ENCODE measurements at places on chromosomes 6 and 20. TPM values are rescaled to one million over a fixed set of nuclear protein-coding genes. Genes with fewer than 3 reads are reported as not detected.

The ID4 gene
- 12.0 TPM for total RNA-seq

The HEY2 gene
- 1.0 TPM for total RNA-seq

The NHSL1 gene
- 28.7 TPM for total RNA-seq

The ATP6V1G2 gene
- 3.4 TPM for total RNA-seq

The PLN gene
- total RNA-seq: 0.43 TPM

The CNBD2 gene
- 2.1 TPM for total RNA-seq

DNA sequence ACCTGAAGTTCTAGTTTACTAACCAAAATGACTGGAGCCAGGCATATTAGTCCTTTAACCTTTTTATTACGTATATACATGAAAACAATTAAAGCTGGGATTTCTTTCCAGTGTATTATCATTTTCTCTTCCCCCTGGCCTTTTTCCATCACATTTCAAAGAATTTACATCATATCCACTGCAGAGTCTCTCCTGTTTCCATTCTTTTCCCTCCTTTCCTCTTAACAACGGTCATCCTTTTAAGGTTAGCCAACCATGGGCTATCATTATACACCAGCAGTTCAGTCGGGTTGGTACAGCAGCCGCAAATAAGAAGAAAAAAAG is 104.6 kb downstream of the TFAP2A start:
- H3K4me1 ChIP-seq: no peaks in the 10 kb centered on the region
- H3K4me3 ChIP-seq: no peak overlapping the region
- H3K36me3 ChIP-seq: no peaks in the 10 kb centered on the region

GRCh38 chr6:135390458-135390857 is 107.1 kb downstream of the AHI1 start:
- no peaks in the 10 kb centered on the region for H3K27me3 ChIP-seq
- no peak overlapping the region for H3K27ac ChIP-seq
- no peak for DNase-seq
- H3K36me3 ChIP-seq: no peaks in the 10 kb centered on the region
- H3K4me1 ChIP-seq: no peaks in the 10 kb centered on the region

DNA sequence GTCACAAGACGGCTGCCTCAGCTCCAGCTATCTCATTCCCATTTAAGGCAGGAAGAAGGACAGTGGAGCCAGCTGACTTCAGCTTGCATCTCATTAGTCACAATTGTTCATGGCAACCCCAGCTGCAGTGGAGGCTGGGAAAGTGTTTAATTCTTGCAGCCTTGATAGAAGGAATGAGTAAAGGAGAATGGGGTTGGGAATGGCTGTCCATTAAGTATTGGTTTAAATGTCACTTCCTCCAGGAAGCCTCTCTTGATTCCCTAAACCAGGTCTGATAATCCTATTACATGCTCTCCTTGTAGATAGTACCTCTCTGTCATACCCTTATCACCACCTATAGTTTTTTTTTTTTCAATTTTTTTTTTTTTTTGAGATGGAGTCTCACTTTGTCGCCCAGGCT is 166.4 kb downstream of the TFAP2C start:
- no peaks in the 10 kb centered on the region for H3K27me3 ChIP-seq
- H3K4me1 ChIP-seq: no peaks in the 10 kb centered on the region
- H3K36me3 ChIP-seq: no peaks in the 10 kb centered on the region

GRCh38 chr6:93820465-93821082 is 401.2 kb upstream of the EPHA7 start:
- no peaks in the 10 kb centered on the region for H3K36me3 ChIP-seq
- no peak for DNase-seq
- H3K4me3 ChIP-seq: no peak overlapping the region

DNA sequence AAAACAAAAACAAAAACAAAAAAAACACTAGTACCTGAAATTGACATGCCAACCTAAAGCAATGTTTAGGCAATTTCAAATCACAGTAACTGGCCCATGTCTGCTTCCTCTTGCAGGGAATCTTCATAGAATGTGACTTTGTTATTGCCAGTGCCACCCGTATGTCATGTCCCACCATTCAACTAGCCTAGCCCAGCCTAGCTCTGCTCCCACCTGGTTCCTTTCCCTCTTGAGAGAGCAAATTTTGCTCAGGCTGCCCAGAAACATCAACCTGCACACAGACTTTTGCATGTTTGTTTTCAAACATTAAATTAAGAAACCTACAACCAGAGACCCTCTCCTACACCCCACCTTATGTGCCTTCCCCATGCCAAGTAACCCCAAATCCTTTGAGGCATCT is 124.8 kb upstream of the SLC2A12 start:
- peaks cover 17% of the 10 kb centered on the region for H3K36me3 ChIP-seq
- DNase-seq: no peak
- H3K27ac ChIP-seq: peak overlapping the region; percentile 71
- no peaks in the 10 kb centered on the region for H3K27me3 ChIP-seq
- H3K4me1 ChIP-seq: peaks cover 33% of the 10 kb centered on the region

- no peaks in the 10 kb centered on the region for H3K4me1 ChIP-seq
- no peak overlapping the region for H3K27ac ChIP-seq
- no peak for DNase-seq
- H3K27me3 ChIP-seq: no peaks in the 10 kb centered on the region
- no peaks in the 10 kb centered on the region for H3K36me3 ChIP-seq
Measured at GRCh38 chr6:150732765-150733539, 132.6 kb upstream of the MTHFD1L start.

DNA sequence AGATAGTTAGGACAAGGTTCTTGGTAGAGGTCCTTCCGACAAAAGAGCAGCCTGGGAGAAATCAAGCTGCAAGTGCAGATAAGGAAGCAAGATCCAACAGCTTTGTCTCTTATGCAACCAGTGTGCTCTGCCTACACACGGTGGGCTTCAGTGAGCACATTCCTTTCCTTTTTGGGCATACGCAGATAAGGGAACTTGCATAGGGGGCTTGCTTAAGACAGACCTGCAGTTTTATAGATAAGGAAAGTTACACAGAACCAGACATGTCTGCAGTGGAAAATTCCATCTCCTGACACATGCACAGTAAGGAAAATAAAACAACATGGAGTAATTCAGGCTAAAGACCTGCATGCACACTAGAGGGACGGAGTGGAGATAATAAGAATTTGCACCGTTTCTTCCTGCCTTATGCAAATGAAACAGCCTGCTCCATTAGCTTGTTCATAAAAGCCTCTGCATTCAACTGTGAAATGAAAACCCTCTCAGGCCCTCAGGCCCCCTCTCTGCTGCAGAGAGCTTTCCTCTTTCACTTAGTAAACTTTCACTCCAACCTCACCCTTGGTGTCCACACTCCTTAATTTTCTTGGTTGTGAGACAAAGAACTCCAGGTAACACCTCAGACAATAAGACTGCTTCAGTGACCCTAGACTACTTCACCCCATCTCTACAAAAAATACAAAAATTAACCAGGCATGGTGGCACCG is 97.5 kb upstream of the MYLIP start:
- no peaks in the 10 kb centered on the region for H3K27me3 ChIP-seq
- H3K36me3 ChIP-seq: no peaks in the 10 kb centered on the region
- H3K4me3 ChIP-seq: no peak overlapping the region
- no peaks in the 10 kb centered on the region for H3K4me1 ChIP-seq

DNA sequence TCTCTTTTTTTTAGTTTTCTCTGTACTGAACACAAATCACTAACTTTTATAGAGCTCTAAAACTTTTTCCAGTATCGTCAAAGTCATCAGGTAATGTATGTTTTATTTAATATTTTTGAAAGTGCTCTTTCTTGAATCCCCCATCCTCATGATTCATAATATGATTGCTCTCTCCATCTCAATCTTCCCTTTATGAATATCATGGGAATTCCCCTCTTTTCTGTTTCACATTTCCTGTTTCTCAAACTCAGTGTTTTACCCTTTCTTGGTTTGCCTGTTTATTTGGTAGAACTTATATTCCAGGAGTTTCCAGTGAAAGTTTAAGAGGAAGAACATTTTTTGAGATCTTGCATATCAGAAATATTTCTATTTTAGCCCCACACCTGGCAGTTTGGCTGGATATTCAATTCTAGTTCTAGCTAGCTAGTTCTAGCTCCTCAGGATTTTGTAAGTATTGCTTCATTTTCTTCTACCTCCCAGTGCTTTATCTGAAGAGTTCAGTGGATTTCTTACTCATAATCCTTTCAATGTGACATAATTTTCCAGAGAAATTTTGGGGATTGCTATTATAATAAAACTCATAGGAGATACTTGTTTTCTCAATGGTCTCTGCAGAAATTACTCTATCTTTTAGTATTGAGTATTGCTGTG is 6.1 kb upstream of the C6orf58 start:
- no peaks in the 10 kb centered on the region for H3K36me3 ChIP-seq
- H3K4me1 ChIP-seq: no peaks in the 10 kb centered on the region
- no peaks in the 10 kb centered on the region for H3K27me3 ChIP-seq
- no peak for DNase-seq
- no peak overlapping the region for H3K4me3 ChIP-seq

DNA sequence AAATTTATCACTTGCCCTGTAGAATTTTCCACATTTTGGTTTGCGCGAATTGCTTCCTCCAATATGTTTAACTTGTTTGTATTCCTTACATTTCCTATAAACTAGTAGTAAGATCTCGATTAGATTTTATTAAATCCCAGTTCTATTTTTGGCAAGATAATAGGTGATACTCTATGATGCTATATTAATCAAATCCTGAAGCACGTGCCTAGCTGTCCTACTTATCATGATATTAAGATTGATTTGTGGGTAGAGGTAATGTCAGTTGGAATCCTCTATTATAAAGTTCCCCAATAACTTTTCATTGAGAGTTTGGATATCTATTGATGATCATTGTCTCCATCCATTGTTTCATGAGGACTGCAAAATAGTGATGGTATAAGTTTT is 82.8 kb upstream of the RIPOR2 start:
- no peak for DNase-seq
- H3K27me3 ChIP-seq: no peaks in the 10 kb centered on the region
- H3K36me3 ChIP-seq: no peaks in the 10 kb centered on the region
- H3K4me1 ChIP-seq: peaks cover 9% of the 10 kb centered on the region
- no peak overlapping the region for H3K27ac ChIP-seq

GRCh38 chr6:18214003-18214402 is 50.3 kb downstream of the DEK start:
- no peaks in the 10 kb centered on the region for H3K27me3 ChIP-seq
- H3K4me3 ChIP-seq: no peak overlapping the region
- no peak for DNase-seq

DNA sequence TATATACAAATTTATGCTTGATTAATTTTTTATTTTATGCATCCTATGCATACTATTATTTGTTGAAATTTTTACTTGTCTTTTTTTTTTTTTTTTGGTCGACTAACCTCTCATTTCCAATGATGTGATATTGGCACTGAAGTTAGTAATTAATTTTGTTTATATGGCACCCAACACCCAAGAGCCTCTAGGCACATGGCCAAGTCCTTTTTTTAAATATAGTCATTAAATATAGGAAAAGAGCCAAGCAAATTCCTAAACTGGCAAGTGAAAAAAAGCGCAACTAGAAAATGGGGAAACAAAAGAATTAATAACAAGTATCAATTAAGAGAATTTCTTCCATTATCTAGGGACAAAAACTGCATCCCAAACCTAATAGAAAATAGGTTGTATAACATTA is 85.5 kb upstream of the HS3ST5 start:
- no peaks in the 10 kb centered on the region for H3K4me1 ChIP-seq
- H3K27me3 ChIP-seq: no peaks in the 10 kb centered on the region
- no peaks in the 10 kb centered on the region for H3K36me3 ChIP-seq
- no peak for DNase-seq

DNA sequence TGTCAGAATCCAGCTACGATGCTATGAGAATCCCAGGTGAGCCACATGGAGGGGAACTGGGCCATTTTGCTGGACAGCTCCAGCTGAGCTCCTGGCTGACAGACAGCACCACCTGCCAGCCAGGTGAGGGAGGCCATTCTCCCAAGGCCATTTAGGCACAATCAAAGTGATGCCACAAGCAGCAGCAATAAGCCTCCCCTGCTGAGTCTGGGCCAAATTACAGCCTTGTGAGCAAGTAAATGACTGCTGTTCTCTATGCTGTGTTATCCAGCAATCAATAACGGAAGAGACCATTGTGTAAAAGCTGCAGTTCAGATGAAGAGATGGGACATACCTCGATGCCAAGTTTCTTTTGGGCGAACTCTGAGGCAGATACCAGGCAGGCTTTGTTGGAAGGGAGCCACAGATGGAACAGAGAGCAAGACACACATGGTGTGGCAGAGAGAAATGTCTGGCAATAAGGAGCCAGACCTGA is 14.0 kb upstream of the SCGN start:
- no peak overlapping the region for H3K27ac ChIP-seq
- H3K4me3 ChIP-seq: no peak overlapping the region
- H3K36me3 ChIP-seq: no peaks in the 10 kb centered on the region
- no peak for DNase-seq

DNA sequence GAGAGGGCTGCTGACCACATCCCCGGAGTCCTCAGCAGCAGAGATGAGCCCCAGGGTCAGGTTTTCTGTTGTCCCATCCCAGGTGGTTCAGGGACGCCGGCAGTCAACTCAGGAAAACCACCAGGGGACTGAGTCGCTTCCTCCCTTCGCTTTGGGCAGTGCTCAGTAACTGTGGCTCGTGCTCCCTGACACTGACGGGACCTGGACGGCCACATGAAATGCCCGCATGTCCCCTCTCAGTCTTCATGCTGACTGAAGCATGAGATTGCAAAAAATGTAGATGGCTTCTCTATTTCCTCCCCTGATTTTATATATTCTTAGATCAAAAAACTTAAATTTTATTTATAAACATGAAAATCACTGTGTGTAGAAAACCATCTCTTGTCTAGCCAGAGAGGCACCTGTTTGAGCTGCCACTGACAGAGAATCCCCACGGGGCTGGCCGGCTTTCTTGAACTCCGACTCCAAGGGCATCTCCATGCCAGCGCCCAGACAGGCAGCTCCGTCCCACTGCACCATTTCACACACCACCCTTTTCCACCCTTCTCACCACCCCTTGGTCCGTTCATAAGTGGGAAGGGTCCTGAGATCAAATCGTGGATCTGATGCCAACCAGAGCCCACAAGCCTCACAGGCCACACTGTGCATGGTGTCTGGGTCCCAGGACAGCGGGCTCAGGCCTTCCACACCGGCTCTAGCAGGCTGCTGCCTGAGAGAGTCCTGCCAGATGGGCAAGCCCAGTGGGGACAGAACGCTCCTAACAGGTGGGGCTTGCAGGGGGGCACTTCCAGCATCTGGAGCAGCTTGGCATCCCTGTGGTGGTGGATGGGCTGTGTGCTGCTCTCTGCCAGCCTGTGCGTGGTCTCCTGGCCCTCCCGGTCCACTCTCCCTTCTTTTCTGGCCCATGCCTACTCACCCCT is 98.2 kb downstream of the SMOC2 start:
- no peaks in the 10 kb centered on the region for H3K36me3 ChIP-seq
- no peak overlapping the region for H3K27ac ChIP-seq
- no peak for DNase-seq
- peaks cover 11% of the 10 kb centered on the region for H3K27me3 ChIP-seq

DNA sequence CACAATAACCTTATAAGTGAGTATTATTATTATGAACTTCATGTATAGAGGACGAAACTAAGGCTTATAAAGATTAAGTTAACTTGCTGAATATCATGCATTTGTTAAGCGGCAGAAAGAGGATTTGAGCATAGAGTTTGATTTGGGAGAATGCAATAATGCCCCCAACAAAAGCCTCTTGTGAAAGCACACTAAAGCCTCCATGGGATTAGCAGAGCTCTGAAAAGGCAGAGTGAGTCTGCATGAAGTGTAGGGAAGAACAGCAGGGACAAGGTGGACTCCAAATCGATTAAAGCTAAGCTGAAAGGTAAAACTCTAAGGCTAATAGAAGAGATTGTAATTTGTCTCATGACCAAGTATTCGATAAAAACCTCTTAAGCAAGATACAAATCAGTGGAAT is 100.3 kb downstream of the SH3BGRL2 start:
- no peak overlapping the region for H3K4me3 ChIP-seq
- DNase-seq: no peak
- H3K36me3 ChIP-seq: no peaks in the 10 kb centered on the region
- H3K27me3 ChIP-seq: peaks cover 5% of the 10 kb centered on the region

- no peaks in the 10 kb centered on the region for H3K27me3 ChIP-seq
- no peak overlapping the region for H3K4me3 ChIP-seq
- H3K27ac ChIP-seq: no peak overlapping the region
- no peaks in the 10 kb centered on the region for H3K4me1 ChIP-seq
Measured at GRCh38 chr20:7930343-7930742, 9.9 kb downstream of the HAO1 start.

All from astrocyte (in vitro differentiated cells and primary cell).